ENCODE measurements at places on chromosomes 12 and 14.

GRCh38 chr12:118979763-118980406 is 1.5 kb upstream of the SRRM4 start:
- no peak for DNase-seq

DNA sequence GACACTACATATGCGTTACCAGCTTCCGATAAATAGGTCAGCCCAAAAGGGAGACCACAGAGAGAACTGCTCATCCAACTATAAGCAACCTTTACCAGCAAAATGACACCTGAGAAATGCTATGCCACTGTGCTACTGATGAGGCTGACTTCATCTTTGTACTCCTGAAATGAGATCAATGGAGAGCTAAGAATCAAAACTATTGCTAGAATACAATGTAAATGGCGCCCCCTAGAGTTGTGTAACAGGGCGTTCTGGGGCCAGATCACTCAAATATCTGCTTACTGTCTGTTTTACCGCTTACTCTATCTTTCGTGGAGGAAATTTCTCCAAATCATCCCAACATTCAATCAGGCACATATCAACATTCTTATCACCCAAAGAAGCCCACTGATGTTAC is 4.6 kb downstream of the ZNF384 start:
- DNase-seq, result no peak

DNA sequence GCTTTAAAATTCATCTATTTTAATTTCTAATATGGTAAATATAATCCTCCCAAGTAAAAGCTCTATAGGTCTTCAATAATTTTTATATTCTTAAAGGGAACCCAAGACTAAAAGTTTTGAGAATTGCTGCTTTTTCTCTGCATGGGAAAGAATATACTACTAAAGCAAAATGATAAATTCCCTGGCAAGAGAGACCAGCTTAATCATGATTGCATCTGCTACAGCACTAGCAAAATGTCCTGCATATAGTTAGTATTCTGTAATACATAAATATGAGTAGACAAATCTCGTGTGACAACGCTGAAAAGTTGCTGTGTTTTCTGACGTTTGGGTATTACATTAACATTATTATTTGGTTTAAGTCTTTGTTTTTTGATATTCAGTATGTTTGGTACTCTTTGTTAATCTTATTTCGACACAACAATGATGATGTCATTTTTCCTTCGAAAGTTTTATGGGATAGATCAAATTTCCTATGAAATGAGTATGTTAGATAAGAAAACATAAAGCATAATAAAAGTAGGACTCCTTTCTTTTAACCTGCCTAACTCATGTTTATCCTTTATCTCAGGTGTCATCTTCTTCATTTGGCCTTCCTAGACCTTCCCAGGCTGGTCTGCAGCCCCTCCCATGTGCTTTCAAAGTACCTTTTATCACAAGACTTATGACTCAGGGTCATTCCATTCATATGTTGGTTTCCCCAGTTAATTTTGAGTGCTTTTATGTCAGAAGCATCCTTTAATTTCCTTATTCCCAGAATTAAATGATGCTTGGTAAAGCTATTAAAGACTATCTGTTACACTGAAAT is 321.9 kb downstream of the RAD51B start:
- no peak for DNase-seq

DNA sequence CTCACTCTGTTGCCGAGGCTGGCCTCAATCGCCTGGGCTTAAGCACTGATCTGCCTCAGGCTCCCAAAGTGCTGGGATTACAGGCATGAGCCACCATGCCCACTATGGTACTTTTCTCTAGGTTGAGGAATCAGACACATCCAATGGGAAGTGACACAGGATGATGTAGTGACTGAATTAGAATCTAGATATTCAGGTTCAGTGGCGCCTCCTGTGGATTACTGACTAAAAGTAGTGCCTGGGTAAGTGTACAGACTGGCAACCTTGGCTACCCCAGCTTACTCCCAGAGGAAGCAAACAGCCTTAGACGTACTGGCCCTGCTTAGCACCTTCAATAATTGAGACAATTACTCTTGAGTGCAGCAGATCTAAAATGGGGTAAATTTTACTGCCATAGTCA is 22.8 kb downstream of the GALNT8 start:
- DNase-seq, result no peak

GRCh38 chr14:50677527-50678063 is 9.5 kb upstream of the SAV1 start:
- no peak for DNase-seq

- no peak for DNase-seq
Measured at GRCh38 chr12:21276826-21277225, 57.9 kb downstream of the SLCO1A2 start.

DNA sequence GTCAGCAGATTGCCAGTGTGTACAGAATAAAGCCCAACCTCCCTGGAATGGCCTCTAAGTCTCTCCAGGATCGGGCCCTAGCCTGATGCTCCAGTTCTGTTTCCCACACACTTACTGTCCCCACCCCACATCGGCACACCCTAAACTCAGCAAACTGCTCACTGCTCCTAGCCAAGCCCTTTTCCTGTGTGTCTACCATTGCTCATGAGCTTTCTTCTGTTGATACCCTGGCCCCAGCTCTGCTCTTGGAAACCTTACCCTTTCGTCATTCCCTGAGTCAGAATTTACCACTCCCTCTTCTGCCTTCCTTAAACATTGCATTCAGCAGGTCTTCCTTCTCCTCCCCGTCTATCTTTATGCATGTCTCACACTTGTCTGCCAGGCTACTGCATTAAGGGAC is 158.9 kb downstream of the TMX1 start:
- DNase-seq, result no peak

DNA sequence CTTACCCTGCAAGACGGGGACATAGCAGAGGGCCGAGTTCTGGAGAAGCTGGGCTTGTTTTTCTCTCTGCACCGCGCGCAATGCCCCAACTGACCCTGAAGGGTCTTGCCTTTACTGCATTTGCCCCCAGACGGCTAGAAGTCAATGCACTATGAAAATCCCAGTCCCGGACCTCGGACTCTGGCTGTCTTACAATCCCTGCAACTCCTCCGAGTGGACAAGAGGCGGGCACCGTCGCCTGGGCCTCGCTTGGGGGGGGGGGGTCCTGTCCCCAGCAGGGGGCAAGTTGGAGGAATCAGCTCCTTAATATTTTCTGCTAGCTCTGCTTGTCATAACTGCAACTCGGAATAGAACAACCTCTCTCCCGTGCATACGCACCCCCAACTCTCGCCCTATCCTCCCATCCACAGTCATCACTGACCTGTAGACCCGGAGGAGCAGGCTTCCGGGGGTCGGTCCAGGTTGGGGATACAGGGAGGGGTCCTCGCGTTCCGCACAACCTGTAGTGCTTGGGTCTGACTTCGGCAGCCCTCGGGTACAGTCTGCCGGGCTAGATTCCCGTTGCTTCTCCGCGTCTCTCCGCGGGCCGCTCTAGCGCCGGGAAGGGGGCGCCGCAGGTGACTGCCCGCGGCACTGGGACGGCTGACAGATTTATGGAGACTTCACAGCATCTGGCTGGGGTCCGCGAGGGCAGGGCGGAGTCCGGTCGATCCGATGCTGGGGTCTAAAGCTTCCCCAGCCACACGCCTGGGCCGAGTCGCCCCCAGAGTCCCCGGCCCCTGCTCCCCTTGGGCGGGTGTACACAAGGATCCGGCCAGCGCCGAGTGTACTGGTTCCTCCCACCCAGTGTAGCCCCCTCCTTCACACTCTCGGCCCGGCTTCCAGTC is 3.3 kb upstream of the PAX9 start:
- no peak for DNase-seq

GRCh38 chr14:50087341-50088116 is 28.8 kb downstream of the VCPKMT start:
- no peak for DNase-seq

DNA sequence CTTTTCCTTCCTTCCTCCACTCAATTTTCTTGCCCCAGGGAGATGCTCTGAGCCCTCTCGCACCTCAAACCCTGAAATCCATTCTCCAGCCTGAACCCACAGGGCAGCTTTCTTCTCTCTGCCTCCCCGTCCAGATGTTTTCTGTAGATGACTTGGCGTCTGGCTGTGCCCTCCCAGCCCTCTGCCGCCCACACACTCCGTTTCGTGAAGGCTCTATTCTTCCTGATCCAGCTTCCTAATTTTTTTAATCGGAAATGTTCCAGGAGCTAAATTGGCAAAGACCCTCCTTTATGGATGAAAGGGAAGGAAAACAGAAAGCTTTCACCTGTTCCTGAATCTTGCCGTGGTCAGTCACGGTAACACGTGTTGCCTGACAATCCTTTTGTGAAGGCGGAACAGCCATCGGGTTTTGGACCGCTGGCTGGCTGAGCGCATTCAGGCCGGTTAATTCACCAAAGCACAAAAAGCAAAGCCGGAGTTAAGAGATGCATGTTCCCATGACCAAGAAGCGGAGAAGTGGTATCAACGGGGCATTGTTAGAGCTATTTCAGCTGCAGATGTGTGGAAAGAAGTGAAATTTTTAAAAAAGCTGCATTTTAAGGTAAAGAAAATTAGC is 70.2 kb upstream of the FBRSL1 start:
- DNase-seq, result no peak

- no peak for DNase-seq
Measured at GRCh38 chr14:79229383-79229909, 981.9 kb downstream of the DIO2 start.

DNA sequence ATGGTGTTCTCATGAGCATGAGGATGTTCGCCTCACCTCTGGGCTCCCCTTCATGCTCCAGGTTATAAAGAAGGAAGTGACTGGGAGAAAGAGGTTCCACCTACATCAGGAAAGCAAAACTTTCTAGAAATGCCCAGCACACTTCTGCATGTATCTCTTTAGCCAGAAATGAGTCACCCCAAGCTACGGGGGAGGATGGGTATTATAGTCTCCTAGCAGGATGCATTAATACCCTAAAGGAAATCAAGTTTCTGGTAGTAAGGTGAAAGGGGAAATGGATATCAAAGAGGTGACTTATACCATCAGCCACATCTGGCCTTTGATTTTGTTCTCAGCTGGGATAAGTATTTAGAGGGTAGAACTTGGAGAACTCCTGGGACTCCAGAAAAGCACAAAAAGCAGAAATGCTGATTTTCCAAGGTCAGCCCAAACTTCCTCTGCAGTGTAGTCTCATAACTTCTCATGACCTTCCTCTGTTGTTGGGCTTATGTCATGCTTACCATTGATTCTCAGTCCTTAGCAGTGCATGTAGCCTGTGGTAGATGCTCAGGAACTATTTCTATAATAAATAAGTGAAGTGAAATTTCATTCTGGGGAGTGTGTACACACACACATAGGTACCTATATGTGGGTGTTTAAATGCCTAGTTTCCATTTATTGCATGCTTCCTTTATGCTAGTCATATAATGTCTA is 209.4 kb upstream of the CRY1 start:
- no peak for DNase-seq

DNA sequence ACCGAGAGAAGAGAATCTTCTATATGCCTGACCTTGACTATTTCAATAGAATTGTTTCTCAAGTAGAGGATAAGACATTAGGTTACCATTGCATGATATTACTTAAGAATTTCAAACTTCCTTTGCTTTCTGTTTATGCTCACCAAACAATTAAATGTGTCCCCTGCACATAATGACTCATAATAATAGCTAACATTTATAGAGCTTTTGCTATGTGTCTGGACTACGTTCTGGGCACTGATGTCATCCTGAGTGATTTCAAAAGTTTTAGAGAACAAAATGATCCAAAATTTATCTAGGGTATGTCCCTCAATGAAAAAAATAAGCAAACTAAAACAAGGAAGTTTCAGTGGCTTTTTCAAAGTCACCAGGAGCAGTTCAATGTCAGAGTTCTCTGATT is 38.8 kb downstream of the SLC15A5 start:
- no peak for DNase-seq

DNA sequence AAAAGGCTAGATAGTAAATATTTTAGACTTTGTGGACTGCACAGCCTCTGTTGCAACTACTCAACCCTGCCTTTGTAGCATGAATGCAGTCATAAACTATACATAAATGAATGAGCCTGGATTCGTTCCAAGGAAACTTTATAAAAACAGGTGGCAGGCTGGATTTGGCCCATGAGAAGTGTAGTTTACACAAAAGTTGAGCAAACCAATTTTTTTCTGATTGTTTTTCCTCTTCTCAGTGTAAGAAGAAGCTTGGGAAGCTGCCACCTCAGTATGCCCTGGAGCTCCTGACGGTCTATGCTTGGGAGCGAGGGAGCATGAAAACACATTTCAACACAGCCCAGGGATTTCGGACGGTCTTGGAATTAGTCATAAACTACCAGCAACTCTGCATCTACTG is 9.5 kb downstream of the OAS1 start:
- DNase-seq, result no peak

DNA sequence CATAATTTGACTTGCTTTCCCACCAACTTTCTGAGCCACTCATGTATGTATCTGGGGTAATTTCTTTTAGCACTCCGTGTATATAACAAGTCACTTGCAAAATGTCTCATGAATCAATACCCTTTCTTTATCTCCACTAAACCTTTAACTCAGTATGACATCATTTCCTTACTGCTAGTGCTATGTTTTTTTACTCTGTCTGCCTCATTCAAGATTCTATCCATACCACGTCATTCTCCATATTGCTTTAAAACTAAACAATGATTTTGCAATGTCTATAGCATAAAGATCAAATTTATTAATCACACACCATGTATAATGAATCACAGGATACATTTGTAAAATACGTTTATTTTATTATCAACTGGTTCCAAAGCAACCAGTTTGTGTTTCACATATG is 178.2 kb downstream of the PIK3C2G start:
- DNase-seq, result no peak

Data from stimulated activated CD8-positive, alpha-beta memory T cell treated with anti-CD3 and anti-CD28 coated beads, Interleukin-7, amount 100 ng/mL, for 4 hours (primary cell).